ENCODE measurements at places on chromosomes 12 and 14.

GRCh38 chr12:115870510-115870909 is 407.0 kb downstream of the MED13L start:
- no peak for DNase-seq

DNA sequence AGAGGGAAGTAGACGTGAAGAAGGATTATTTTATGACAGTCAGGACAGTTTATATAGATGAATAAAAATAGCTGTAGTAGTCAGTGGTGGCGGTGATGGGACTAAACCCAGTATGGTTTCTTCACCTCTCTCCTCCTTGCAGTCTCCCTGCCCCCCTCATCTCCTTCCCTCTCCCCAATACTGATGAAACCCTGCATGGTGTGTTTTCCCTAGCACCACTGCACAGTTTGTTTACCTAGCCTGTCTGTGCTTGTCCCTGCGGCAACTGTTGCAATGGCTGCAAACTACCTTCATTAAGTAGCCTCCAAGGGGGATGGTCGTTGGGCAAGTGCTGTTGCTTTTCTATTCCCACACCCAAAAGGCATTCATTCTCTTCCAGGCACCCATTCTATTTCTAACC is 14.7 kb downstream of the PCBP2 start:
- no peak for DNase-seq

GRCh38 chr14:50010752-50011151 is 105.6 kb downstream of the VCPKMT start:
- DNase-seq = no peak

- DNase-seq = no peak
These were observed 162.1 kb downstream of the NTF3 start for GRCh38 chr12:5593998-5594397.

GRCh38 chr12:108268397-108268796 is 70.7 kb downstream of the CMKLR1 start:
- DNase-seq = no peak

DNA sequence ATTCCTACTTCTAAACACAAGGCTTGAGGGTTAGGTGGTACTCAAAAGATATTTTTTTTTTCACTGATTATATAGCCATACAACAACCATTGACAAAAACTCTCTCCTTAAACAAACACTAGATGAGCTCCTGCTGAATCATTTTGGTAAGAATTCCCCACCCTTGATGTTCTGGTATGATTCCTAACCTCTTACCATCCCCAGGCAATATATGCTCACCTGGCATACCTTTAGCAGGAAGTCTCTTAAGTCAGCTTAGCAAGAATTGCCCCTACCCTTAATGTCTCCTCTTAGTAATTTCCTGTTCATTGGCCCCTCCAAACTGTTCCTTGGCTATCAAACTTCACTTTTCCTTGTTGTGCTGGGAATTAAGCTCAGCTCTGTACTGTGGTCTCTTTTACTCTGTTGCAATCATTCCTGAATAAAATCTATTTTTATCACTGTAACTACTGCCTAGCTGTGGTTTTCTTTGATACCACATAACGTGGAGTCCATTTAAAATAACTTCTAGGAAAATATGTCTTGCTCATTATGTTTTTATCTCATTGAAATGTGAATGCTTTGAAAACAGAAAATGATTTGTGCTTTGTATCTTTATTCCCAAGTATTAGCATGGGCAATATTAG is 712.6 kb downstream of the SLC16A7 start:
- no peak for DNase-seq

GRCh38 chr14:48914382-48914781 is 671.8 kb downstream of the RPS29 start:
- DNase-seq = no peak

- no peak for DNase-seq
These were observed 31.8 kb downstream of the SLC16A7 start for GRCh38 chr12:59627582-59627981.

- no peak for DNase-seq
These were observed 202.6 kb downstream of the ANO6 start for GRCh38 chr12:45418520-45418919.

DNA sequence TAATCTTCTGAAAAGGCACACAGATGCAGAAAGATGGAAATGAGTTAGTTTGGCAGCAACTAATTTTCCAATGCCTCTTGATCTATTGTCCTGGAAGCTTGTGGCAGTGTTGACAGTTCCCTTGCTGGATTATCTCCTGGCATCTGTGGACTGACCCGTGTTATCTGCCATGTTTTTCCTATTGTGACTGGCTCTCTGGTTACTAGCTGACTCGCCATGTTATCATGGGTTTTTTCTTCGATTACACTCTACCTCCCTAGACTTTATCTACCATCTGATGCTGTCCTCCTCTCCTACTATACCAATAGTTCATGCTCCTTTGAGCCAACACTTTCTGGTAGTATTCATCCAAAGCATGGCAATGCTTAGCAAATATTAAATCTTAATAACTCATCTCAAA is 63.3 kb upstream of the FLRT2 start:
- DNase-seq = no peak

- DNase-seq = no peak
These were observed 393.5 kb downstream of the NOVA1 start for GRCh38 chr14:26204366-26204727.

DNA sequence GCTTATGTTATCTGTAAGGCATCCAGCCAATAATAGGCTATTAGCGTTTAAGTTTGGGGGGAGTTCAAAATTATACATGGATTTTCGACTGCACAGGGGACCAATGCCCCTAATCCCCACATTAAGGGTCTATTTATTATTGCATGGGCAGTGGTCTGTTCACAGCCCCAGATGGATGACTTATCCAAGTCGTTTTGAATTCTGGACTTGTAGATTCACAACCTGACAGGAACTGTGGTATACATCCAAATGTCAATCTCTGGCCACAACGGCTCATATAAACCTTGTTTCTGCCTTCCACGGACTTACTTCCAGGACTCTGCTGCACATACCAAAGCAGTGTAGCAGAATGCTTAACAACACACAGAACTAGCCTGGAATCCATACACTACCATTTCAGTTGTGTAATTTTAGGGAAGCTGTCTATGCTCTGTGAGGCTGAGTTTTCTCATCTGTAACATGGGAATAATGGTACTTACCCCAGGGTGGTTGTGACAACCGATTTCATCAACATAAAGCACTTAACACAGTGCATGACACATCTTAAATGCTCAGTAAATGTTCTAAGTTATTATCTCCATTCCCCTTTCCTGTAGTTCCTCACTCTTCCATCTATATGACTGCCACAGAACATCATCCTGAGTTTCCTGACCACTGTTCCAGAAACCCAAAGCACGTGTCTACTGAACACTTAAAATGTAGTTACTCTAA is 3.7 kb downstream of the DDX24 start:
- DNase-seq = no peak

GRCh38 chr14:72651081-72651480 is 242.8 kb downstream of the DPF3 start:
- no peak for DNase-seq

DNA sequence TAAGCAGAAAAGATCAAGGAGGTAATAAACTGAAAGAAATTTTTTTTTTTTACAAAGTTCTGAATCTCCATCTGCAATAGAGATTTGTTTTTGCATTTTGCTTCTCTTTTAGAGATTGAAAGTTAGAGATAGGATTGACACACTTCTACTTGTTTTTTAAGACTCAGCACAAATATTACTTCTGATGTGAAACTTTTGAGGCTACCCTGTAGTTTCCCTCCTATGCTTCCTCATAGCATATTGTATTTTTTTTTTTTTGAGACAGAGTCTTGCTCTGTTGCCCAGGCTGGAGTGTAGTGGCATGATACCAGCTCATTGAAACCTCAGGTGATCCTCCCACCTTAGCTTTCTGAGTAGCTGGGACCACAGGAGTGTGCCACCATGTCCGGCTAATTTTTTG is 32.1 kb upstream of the SGPP1 start:
- DNase-seq = no peak

- DNase-seq = no peak
These were observed 25.8 kb upstream of the TMCC3 start for GRCh38 chr12:94676031-94676641.

DNA sequence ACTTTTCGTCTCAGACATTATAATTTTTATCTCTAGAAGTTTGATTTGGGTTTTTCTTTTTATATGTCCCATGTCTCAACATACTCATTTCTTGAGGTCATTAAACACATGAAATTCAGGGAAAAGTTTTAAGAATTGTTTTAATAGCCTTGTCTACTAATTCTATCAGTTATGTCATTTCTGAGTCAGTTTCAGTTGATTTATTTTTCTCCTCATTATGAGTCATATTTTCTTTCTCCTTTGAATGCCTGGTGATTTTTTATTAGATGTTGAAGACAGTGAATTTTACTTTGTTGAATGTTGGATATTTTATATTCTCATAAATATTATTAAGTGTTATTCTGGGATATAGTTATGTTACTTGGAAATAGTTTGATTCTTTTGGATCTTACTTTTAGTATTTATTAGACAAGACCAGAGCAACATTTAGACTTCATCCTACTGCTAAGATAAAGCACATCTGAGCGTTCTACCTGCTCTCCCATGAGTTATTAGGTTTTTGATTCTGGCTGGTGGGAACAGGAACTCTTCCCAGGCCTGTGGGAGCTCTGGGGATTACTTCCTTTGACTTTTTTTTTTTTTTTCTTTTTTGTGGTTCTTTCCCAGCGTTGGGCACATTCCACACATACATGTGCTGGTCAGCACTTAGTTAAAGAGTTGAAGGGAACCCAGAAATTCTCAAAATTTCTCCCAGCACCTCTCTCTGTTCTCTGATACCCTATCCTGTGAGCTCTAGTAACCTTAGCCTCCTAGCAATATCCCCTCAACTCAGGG is 1157.7 kb downstream of the BCL11B start:
- DNase-seq = no peak

GRCh38 chr12:116391501-116391900 is 114.0 kb upstream of the MED13L start:
- no peak for DNase-seq

GRCh38 chr14:70716958-70717357 is 75.2 kb downstream of the TTC9 start:
- DNase-seq = no peak

DNA sequence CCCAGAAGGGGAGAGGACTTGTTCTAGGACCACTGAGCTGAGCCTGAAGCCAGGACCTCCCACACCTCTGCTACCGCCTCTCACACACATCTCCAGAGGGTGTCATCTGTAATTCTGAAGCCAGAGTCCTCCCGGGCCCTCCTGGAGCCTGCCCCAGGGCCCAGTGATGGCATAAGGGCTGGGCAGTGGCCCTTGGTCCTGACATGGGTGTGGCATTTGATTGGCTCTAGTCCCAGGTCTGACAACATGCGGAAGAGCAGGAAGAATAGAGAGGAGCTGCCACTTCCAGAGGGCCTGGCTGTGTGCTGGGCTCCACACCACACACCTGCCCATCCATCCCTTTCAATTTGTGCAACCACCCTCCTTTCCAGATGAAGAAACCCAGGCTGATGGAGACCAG is 144.3 kb upstream of the GSC start:
- DNase-seq = no peak

DNA sequence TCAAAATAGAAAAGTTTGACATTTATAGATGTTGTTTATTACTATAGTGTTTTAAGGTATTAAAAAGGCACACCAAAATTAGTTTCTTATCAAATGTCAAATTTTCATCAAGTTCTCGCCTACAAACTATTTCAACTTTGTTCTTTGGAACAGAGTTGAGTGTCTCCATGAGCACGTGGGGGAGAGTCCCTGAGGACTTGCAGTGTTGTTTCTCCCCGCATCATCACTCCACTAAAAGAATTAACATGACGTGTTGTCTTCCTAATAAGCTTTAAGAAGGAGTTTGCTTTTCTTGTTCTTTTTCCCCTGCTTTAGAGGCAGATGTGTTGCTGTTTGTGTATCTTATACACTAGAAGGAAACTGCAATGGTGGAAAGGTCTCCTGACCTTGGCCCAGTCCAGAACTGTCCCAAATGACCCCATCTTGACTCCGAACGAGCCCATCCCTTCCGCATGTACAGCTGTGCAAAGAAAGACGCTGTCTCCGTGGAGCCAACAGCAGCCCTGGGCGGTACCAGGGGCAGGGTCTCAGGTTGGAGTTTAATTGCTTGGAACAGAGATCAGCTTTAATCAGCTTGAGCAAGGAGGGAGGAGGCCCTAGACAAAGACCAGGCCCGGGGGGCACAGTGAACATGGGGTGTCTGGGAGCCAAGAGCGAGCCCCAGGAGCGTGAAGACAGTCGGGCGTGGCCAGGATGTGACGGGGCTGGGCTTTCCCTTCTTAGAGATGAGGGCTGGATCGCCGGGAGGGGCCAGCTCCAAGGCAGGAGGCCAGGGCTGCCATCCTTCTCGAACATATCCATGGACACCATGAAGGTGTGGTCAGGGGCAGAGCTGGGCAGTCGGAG is 215.4 kb upstream of the RTL1 start:
- DNase-seq = no peak

DNA sequence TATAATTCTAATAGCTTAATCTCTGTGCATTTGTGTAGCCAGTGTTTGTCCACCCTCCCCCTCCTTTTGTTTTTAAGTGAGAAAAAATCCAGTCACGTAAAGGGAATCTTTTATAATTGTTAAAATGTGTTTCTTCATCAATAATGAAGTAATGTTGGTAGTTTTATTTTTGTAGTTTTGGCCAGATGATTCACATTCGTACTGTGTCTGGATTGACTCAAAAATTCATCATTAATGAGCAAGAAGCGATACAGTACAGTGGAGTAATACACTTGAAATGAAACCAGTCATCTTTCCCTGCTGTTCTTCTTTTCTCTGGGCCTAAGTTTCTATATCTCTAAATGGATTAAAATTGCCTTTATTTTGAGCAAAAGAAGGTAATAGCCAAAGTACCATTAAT is 86.5 kb downstream of the SRGAP1 start:
- DNase-seq = no peak

DNA sequence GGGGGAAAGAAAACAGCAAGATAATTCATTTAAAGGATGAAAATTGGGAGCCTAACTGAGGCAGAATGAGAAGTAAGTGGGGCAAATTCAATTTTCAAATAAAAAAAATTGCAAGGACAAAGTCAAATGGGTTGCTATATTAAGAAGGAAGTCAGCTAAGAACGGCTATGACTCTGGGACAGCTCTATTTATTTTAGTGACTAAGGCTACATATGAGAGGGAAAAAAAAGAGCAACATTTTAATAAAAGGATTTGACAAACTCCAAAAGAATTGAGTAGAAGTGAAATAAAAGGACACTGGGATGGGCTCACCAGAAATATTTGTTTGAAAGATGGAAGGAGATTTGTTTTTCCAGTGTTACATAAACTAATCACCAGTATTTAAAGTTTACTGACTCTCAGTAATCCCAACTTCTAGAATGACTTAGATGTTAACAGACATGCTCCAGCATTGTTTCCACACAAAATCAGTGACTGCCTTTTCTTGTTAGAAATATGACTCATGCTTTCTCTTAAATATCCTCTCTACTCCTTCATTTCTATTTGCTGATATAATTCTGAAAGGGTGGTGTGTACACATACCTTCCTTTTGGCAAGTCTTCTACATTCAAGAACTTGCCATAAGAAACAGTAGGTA is 198.5 kb downstream of the SLC25A21 start:
- DNase-seq = no peak

- DNase-seq = no peak
These were observed 4.9 kb downstream of the PTGER2 start for GRCh38 chr14:52318826-52319645.
